ENCODE measurements at places on chromosomes 6 and 20.

DNA sequence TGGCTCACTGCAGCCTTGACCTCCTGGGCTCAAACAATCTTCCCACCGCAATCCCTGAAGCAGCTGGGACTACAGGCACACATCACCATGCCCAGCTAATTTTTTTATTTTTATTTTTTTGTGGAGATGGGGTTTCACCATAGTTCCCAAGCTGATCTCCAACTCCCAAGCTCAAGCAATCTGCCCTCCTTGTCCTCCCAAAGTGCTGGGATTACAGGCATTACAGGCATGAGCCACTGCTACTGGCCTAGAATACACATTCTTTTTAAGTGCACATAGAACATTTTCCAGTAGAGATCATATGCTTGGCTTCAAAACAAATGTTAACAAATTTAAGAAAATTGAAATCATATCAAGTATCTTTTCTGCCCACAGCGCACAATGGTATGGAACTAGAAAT lies 176.8 kb upstream of the MARCKS start:
- no peak for DNase-seq

GRCh38 chr6:30759575-30760239 lies 15.4 kb upstream of the IER3 start:
- no peak for DNase-seq

DNA sequence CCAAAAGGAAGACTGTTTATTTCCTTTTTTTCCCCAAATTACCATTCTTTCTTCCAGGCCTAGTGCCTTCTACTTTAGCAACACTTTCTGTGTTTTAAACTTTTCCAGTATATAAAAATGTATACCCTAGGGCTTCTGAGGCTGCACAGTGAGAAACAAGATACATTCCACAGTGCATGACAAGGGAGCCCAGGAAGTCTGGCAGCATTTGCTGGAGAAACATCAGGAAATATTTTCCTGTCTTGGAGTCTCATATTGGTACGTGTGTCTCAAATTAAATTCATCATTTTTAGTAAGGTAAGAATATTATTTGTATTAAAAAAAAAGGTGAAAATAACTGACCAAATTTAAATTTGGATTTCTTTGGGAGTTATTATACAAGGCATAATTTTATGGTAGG lies 662.6 kb downstream of the RFPL4B start:
- peak; percentile 9 for DNase-seq

DNA sequence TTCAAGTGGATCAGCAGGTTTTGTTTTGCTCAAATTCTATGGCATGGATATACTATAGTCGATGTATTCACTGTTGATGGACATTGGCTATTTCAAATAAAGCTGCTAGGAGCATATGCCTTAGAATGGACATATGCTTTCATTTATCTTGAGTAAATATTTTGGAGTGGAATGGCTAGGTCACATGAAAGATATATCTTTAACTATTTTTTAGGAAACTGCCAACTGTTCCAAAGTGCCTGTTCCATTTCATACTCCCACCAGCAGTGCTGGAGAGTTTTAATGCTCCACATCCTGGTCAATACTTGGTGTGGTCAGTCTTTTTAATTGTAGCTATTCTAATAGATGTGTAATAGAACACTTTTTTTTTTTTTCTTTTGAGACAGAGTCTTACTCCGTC lies 81.1 kb upstream of the PIM1 start:
- DNase-seq, result no peak

DNA sequence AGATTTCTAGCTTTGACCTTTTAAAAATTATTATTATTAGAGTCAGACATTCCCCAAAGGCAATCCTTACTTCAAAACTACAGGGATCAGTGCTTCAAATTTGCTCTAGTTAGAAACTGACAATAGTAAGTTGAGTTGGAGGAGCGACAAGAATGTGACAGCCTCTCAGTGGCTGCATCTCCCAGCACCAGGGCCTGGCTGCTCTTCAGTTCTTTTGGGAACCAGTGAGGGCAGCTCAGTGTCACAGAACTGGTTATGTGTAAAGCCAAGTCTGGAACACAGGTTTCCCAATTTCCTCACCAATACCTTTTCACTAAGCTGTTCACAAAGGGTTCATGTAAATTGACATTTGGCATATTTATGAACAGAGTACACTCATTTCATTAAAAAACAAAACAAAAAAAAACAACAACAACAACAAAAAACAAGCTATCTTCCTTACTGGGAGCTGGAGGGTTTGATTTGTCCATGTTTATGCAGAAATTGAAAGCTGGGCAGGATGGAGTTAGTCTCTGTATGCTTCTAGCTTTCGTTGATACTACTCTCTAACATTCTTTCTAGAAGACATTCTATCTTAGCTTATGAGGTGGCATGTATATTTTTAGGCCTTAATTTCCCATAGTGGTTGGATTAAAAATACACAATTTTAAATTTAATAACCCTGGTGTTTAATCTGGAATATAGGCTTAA lies 95.0 kb downstream of the SAMD5 start:
- DNase-seq, result no peak

- DNase-seq, result no peak
These were observed 1046.7 kb downstream of the HACE1 start for GRCh38 chr6:103812970-103813369.

GRCh38 chr6:47230579-47230978 lies 79.1 kb downstream of the TNFRSF21 start:
- no peak for DNase-seq

DNA sequence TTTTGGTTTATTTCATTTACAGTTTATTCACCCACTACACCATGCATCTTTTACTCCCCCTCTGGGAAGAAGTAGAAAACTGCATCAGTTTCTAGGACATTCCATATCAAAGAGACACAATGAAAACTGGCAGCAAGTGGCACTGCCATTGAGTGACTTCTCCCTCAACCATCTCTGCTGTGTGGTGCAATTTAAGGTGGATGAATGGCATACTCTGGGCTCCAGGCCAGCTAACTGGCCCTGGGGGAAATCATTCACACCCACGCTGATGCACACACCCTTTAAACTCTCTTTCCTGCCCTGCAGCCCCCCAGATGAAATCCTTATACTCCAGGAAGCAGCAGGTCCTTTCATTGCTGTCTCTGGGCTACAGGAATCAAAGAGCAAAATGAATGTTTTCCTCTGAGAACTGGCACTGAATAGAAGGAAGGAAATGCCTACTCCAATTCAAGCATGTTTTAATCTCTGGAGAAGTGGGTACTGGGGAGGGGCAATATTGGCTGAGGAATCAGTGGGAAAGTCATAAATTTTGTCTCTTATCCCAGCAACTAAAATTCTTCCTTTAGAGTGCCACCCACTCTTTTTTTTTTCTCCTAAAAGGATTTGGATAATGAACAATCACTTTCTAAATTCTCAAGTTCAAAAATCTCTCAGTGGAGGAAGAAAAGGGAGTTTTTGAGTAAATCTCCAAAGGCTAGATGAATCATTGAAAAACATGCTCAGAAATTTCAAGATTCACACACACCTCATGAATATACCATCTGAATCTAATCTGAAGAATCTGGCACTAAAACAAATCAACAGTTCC lies 16.9 kb upstream of the RFPL4B start:
- DNase-seq, result no peak

GRCh38 chr6:92231171-92231701 lies 1188.1 kb downstream of the EPHA7 start:
- DNase-seq, result no peak

DNA sequence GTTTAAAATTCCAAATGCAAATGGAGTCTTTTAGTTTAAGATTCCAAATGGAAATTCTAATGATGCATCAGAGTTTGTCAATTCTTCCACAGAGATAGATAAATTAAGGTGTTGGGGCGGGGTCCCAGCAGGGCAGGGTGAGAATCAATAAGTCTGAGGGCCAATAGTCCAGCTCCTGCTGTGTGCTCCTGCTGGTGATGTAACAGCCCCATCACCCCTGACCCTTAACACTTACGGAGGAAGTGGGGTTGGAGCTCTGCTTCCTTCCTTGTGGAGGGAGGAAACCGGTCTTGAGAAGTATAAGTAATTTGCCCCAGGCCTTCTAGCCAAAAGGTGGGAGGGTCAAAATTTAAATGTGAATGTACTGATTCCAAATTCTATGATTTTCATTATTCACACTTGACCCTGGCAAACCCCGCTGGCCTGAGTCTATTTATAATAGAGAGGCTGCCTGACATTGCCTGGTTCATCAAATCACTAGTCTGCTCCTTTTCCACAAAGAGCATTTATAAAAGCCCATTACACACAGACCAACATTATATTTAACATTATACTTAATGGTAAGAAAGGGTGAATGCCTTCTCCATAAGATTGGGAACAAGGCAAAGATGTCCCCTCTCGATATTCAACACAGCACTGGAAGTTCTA lies 17.2 kb downstream of the ZBTB2 start:
- DNase-seq, result no peak

- DNase-seq, result no peak
These were observed 6.9 kb downstream of the POLH start for GRCh38 chr6:43582911-43583310.

DNA sequence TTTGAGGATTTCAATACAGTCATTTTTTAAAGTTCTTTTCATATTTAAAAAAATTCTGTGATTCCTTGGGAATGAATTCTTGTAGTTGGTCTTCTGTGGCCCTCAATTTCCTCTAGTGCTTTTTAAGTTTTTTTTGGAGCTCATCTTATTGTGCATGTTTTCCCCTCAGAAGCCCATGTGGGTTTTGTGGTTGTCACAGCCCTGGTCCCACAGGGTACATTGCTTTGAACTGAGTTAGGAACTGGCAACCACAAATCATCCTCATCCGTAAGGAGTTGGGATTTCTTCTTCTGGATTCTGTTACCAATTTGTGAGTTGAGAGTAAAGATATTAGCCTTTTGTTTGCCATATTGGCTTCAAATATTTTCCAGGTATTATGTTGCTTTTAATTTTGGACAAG lies 89.9 kb downstream of the AKAP7 start:
- DNase-seq, result no peak

- no peak for DNase-seq
These were observed 40.5 kb upstream of the POU5F1 start for GRCh38 chr6:31210741-31211532.

GRCh38 chr20:37235065-37235464 lies 26.5 kb downstream of the GHRH start:
- no peak for DNase-seq

GRCh38 chr6:19830171-19830570 lies 7.0 kb upstream of the ID4 start:
- no peak for DNase-seq

GRCh38 chr6:144104898-144105487 lies 9.6 kb upstream of the SF3B5 start:
- DNase-seq, result peak; percentile 73

DNA sequence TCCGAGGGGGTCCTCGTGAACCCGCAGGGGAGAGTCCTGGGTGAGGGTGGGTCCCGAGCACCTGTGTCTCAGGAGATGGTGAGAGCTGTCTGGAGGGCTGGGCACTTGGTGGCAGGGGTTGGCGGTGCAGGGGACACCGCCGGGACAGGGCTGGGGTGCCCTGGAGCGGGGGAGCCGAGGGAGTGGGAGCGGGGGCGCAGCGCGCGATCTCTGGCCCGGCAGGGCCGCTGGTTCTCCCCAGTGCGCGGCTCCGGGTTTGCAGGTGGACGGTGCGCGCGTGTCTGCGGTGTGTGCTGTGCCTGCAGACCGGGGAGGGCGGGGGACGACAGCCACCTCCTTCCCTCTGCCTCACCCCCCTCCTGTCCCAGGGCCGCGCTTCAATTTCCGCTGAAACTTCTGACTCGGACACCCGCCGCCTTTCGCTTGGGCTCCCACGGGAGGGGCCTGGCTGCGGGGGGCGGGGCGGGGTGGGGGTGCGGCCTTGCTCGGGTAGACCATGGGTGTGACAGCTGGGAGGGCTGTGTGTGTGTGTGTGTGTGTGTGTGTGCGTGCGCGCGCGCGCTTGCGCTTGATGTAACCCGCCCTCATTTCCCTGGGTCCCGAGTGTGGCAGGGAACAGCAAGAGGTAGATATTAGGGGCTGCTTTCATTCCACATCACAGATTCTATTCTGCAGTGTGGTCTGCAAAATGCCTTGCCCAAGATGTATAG lies 1.2 kb downstream of the TRIB3 start:
- no peak for DNase-seq

- DNase-seq, result no peak
These were observed 23.8 kb downstream of the MYB start for GRCh38 chr6:135204951-135205350.

DNA sequence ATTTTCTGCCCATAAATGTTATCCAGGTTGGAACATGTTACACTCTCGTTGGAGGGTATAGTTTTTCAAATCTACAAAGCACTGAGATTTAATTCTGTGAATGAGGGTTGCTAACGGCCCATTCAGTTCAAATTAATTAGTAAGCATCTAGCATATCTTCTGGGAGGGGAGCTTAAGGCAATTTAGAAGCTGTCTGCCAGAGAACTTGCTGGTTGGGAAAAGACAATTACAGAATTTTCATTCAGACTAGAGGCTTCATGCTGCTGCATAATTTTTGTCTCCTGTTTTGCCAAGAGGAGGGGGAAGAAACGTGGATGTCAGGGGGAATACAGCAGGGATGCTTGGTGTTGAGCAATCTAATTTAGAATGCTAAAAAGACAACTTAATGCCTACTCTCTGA lies 268.3 kb upstream of the FAM83B start:
- no peak for DNase-seq

- no peak for DNase-seq
These were observed 45.6 kb downstream of the HDAC2 start for GRCh38 chr6:113925378-113925777.

- no peak for DNase-seq
These were observed 689.9 kb downstream of the QKI start for GRCh38 chr6:164104432-164104831.

DNA sequence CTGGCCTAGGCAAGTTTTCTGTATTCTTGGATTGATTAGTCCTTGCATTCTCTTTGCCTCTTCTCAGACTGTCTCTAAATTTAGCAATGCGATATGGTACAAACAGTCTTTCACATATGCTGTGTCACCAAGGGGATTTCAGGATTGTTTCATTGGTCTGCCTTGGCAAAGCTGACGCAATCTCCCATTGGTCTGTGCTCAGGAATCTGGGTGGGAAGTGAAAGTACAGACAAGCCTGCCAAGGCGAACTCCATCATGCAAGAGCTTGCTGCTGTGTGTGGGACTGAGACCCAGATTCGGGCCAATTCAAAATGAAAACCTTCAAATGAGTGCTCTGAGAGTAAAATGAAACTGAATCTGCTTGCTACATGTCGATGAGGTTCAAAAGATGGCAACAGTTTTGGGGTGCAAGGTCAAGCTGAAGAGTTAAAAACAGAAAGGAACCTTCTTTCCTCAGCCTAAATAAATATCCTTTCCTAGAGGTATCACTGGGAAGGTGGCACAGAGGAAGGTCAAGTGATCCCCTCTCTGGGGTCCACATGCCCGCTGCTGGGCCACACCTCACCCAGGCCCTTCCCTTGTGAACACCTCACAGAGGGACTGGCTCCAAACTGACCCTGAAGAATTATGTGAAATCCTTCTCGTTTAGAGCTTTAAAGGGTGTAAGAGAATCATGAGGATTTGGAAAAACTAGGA lies 198.8 kb upstream of the PREP start:
- no peak for DNase-seq

Measured in smooth muscle cell of the brain vasculature (primary cell).